ENCODE measurements at places on chromosomes 11 and 22.

- DNase-seq = no peak
Observed at GRCh38 chr11:66692871-66693331, 15.2 kb upstream of the RBM4B start.

GRCh38 chr22:48337957-48338792 lies 1489.5 kb downstream of the BRD1 start:
- peak; percentile 32 for DNase-seq

GRCh38 chr11:107259811-107260221 lies 197.8 kb downstream of the CWF19L2 start:
- no peak for DNase-seq

DNA sequence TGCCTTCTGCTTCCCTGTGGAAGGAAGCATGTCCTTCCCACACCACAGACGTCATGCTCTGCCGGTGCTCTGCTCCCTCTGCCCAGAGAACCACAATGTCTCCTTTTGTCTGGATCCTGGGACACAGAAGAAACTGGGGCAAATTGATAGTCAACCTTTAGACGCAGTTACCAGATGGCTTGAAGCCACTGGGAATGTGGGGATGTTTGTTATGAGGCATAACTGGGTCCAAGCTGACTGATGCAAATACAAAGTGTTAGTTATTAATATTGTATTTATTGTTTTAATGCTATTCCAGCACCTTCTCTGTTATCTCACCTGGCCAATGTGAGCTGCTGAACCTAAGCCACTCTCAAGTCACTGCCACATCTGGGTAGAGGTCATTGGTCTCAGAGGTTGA lies 322.2 kb downstream of the SHANK2 start:
- DNase-seq = no peak

DNA sequence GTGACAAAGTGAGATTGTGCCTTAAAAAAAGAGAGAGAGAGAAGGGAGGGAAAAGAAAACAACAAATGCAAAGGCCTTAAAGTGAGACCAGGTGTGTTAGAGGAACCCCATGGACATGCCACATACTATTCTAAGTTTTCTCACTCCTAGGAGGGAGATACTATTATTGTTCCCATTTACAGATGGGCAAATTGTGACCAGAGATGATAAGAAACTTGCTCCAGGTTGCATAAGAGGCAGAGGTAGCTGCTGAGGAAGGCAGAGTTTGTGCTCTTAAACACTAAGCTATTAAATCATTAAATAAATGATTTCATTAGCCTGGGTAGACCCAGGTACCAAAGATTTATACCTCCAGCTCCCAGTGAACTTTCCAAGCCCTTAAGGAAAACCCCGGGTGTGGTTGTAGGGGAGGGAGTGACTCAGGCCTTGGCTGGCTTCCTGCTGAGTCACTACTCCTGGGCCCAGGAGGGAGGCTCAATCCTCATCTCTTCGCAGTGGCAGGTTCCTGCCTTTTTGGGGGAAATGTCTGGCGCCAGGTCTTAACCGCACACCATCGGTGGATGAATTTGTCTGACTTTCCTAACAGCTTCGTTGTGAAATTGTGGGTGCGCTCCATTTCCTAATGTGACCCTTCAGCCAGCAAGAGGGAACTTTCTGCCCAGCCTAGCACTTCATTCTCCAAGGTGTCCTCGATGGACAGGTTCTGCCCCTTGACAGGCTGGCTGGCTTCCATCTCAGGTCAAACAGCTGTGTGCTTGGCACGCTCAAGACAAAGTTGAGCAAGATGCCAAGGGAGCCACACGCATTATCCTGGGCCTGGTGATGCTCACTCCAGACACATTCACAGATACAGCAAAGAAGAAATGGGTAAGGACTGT lies 33.4 kb upstream of the PTPRJ start:
- DNase-seq = peak; percentile 92

- no peak for DNase-seq
Observed at GRCh38 chr11:103110391-103110790, 1.2 kb downstream of the DYNC2H1 start.

GRCh38 chr11:7020183-7020917 lies at the start of the genes NLRP14 and ZNF214:
NLRP14 (plus strand) TSS chr11:7020479; CDS start chr11:7038587, 18,108 bp downstream.
ZNF214 (minus strand) TSS chr11:7020346; CDS start chr11:7002835, 17,511 bp downstream.
- peak; percentile 89 for DNase-seq

- no peak for DNase-seq
Observed at GRCh38 chr22:47038206-47038835, 275.9 kb downstream of the TBC1D22A start.

GRCh38 chr11:80048513-80048912 lies 607.7 kb upstream of the TENM4 start:
- DNase-seq = no peak

DNA sequence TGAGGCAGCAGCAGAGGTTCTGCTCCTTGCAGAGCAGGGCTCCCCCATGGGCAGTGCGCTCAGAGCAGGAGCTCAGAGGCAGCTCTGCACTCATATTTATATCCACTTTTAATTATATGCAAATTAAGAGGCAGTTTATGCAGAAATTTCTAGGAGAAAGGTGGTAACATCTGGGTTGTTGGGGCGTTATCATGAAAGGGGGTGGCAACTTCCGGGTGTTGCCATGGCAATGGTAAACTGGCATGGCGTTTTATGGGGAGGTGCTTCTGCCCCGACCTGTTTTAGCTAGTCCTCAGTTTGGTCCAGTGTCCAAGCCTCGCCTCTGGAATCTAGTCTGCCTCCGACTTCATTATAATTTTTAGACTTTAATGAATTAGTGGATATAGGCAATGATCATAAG lies 1191.7 kb downstream of the TBC1D22A start:
- DNase-seq = no peak

DNA sequence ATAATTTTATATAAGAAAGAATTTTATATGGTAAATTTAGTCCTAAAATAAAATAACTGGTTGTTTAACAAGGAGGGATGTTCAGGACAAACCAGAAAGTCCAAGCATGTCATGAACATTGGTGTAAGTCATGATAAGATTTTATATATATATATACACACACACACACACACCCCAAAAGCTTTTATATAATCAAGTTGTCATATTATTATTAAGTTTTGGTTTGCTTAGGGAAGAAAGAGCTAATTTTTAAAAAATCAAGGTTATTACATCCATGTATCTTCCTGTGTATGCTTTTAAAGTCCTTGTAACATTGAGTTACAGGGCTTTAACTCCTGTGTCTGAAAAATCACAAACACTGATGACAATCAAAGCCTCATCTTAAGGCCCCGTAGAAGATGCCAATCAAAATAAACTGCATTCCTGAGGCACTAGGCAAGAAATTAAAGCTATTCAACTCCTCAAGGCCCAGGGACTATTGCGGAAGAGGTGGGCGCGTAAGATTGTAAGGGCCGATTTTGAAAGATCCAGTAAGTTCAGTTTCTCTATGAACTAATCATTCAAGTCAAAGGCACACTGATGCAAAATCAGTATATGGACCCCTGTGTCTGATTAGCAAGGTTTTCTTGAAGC lies 16.8 kb downstream of the APOL6 start:
- DNase-seq = no peak

- no peak for DNase-seq
Observed at GRCh38 chr11:126494831-126495230, 139.3 kb downstream of the ST3GAL4 start.

All from RWPE2 (cell line).